ENCODE measurements at places on chromosomes 1 and 21.

DNA sequence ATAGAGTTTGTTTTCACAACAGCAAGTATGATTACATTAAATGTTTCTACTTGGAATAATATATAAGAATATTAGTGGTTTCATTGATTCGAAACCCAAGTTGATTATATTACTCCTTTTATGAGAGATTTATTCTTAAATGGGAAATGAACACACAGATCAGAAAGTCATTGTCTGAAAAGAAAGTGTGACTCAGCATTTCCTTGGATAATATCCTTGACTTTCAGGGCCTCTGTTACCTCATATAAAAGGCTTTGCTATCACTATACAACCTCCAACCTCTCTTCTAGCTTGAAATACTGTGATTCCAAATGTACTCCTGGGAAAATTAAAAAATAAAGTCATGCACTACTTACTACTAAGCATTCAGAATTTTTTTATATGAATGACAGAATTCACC, 295.3 kb upstream of the LYPLAL1 start:
- no peak for DNase-seq

DNA sequence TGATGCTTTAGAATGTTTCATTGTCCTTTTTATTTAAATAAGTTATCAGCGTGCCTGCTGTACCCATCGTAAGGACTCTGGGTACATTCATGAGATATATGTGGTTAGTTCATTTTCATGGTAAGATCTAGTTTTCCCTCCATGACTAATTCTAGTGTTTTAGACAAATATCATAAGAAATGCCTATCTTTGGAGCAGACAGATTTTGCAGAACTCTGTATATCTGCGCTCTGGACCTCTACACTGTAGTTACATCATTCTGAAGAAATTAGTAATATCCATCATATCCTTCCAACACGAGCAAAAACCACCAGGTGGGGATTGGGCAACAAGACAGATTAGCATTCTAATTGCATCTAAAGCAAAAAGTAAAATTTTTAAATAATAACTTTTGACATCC, 499.2 kb downstream of the SETD4 start:
- no peak for DNase-seq

DNA sequence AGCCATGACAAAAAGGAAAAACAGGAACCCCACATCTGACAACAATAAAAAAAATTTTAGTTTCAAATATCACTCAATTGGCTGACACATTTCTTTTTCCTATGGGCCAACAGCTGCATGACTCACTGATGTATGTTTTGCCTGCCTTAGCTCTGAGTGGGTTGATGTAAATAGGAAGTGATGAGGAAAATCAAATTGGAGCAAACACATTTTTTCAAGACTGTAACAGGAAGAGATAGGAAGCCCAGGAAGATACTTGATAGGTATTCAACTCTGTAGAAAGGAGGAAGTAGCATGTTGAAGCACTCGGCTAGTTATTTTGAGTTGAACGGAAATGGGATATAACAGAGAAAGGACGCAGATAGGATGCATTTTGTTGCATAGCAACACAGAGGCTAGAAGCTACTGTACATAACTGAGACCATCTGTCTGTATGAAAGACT, 168.0 kb upstream of the NR5A2 start:
- DNase-seq: peak; percentile 37

- DNase-seq: no peak
These were observed 749 bp downstream of the AKIRIN1 start for GRCh38 chr1:38991638-38992411.

DNA sequence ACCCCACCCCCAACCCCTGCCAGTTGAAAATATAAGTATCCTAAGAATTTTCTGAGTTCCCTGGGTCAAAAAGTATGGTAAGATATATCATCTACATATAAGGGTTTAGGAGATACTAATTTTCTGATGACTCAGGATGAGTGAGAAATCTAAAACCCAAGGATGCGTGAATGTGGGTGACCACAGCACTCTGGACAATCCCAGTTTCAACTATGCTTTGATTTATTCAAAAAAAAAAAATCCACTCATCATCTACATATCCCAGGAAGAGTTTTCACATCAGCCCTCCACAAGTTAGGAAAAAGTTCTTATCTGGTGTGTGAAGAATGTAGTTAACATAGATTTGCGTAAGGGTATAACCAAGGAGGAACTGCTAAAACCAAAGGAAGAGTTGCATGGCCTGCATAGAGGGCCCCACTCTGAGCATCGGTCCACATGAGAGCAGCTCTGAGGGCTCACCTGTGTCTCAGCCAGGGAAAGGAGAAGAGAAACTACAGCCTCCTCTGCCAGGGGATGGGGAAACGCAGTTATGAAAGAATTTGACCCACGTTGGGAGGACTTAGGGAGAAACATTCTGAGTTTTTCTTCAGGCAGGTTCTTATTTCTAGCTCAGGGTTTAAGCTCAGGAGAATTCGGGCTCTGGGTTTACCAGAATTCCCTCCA, 18.8 kb downstream of the LAMB3 start:
- no peak for DNase-seq

GRCh38 chr1:245365095-245366020, 210.6 kb downstream of the KIF26B start:
- DNase-seq: no peak
